IgD-negative memory B cell (primary cell): ENCODE measurements at places on chromosomes 4 and X. TPM values are rescaled to one million over a fixed set of nuclear protein-coding genes. Genes with fewer than 3 reads are reported as not detected.

Gene TMPRSS11D
- polyA plus RNA-seq = not detected

Gene USP17L25
- polyA plus RNA-seq = not detected

Gene COL25A1
- not detected for polyA plus RNA-seq

Gene HTR2C
- not detected for polyA plus RNA-seq

Gene NXF3
- polyA plus RNA-seq = not detected

Gene GPRASP1
- 2.0 TPM for polyA plus RNA-seq

Gene SMIM10
- not detected for polyA plus RNA-seq

Gene DCAF8L2
- polyA plus RNA-seq = not detected

Gene RUFY3
- 16.8 TPM for polyA plus RNA-seq

Gene PNMA6A
- polyA plus RNA-seq = 0.14 TPM

Gene SLC49A3
- polyA plus RNA-seq = 0.97 TPM

Gene LANCL3
- 0.19 TPM for polyA plus RNA-seq

Gene AFM
- polyA plus RNA-seq = not detected

Gene H2BW2
- not detected for polyA plus RNA-seq

Gene NPY2R
- polyA plus RNA-seq = not detected

Gene ZFP42
- not detected for polyA plus RNA-seq

Gene CCSER1
- polyA plus RNA-seq = 4.7 TPM

Gene CPLX1
- polyA plus RNA-seq = not detected

Gene PNCK
- not detected for polyA plus RNA-seq

Gene GYPE
- polyA plus RNA-seq = 5.6 TPM

Gene RBM46
- not detected for polyA plus RNA-seq

Gene TLR3
- polyA plus RNA-seq = not detected

Gene CNGA1
- not detected for polyA plus RNA-seq

Gene MAD2L1
- 6.8 TPM for polyA plus RNA-seq

Gene CT83
- polyA plus RNA-seq = not detected

Gene GRPR
- polyA plus RNA-seq = 0.25 TPM

Gene TECRL
- polyA plus RNA-seq = not detected

Gene HCCS
- polyA plus RNA-seq = 39.7 TPM

Gene PCYT1B
- polyA plus RNA-seq = 0.13 TPM

Gene FAM200B
- 39.5 TPM for polyA plus RNA-seq

Gene CLDN22
- polyA plus RNA-seq = not detected

Gene HSFX3
- polyA plus RNA-seq = not detected

Gene ADAMTS3
- not detected for polyA plus RNA-seq

Gene GRSF1
- 61.5 TPM for polyA plus RNA-seq
